ENCODE measurements at places on chromosomes 16 and 17.
A peak's percentile ranks its signal among the peaks of the same experiment; 100 is the strongest.

DNA sequence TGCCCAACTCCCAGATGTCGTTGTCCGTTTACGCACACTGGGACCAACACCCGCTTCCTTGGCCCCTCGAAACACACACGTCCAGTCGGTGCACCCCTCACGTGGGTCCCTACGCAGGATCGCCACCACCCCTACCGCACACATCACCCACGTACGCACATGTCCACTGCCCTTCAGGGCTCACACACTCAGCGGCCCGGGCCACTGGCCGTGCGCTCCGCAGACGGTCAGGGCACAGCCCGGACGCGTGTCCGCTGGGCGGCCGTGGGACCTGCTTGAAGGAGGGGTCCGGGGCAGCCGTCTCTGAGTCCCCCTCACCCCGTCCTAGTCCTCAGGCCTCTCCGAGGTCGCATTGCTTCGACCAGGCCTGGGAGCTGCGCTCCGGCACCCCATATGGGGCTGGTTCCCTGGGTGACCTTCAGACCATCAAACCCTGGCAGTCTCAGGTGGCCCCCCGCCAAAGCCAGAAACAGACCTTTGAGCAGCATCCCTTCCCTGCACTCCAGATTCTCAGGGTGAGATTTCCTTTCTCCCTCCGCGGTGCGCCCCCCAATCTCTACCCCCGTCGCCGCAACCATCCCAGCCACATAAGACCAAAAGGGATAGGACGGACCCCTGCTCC is 914 bp upstream of the GPRC5B start:
- DNase-seq = no peak

GRCh38 chr17:46732160-46732559 is 86.3 kb downstream of the WNT3 start:
- no peak for DNase-seq

DNA sequence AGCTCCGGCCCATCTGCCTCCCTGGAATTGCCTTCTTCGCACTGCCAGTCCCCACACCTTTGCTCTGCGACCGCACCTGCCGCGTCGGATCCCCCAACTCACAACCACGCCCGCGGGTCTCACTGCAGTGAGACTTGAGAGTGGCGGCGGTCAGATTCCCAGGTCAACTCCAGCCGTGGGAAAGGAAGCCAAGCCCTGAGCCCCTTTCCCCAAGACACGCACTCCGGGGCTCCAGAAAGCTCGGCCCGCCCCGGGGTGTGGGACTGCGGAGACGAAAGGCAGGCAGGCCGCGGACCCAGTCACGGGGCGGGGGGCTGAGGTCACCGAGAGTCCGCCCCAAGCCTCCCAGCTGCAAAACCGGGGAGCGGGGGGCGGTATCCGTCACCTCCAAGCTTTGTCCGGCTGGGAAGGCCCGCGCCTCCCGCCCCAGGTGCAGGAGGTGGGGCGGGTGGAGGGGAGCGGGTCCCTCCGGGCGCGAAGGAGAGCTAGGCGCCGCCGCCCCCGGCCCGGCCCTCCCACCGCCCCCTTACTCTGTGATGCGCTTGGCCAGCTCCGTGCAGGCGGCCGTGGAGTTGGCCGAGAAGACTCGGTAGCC is 615 bp downstream of the PRPSAP1 start:
- DNase-seq = no peak

- peak; percentile 62 for DNase-seq
These were observed 708 bp downstream of the BAIAP2 start for GRCh38 chr17:81035521-81036196.

DNA sequence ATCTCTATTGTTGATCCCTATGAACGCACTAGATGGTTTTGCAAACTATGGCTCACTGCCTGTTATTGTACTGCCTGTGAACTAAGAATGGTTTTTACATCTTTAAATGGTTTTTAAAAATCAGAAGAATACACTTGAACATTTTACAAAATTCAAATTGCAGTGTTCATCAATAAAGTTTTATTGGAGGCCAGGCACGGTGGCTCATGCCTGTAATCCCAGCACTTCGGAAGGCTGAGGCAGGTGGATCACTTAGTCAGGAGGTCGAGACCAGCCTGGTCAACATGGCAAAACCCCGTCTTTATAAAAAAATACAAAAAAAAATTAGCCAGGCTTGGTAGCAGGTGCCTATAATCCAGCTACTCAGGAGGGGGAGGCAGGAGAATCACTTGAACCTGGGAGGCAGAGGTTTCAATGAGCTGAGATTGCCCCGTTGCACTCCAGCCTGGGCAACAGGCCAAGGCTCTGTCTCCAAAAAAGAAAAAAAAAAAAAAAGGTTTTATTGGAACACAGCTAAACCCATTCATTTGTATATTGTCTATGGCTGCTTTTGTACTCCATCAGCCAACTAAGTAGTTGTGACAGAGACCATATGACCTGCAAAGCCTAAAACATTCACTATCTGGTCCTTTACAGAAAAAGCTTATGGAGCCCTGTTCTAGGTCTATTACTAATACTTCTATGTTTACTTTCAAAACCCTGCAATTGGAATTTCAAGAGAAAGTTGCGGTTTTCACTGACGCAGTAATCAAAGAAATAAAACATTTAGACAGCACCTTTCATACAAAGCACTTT is 18.9 kb downstream of the IKZF3 start:
- DNase-seq = no peak

DNA sequence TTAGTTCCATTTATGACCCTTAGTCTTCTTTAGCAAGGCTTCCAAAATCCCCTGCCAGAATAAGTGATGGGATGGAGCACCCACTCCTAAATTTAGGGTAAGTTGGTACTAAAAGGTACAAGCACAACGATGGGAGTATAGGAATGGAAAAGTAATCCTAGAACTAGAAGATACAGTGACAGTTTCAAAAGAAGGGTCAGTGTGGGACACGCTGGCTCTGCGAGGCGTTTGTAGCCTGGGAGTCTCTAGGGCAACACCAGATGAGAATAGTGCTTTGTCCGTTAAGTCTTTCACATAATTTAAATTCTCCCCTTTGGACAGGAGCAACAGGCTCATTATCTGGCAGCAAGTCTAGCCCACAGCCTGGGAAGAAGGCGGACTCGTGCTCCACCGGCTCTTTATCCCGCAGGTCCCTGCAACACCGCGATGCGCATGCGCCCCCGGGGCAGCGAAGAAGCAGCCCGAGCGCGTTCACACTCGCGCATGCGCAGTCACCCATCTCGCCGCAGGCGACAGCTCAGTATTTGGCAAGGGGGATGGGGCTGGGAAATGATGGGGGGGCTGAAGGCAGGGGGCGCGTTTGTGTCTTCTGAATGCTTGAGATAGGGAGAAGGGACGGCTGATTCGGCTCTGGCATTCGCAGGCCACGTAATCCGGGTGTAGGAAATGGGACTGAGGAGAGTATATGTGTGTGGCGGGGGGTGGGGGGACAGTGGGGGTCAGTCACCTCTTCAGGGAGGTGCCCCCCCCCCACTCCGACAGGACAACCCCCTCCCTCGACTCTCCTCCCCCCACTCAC is 564 bp downstream of the SPOP start:
- DNase-seq = peak; percentile 100

- no peak for DNase-seq
These were observed 25.8 kb upstream of the TNFSF12 start for GRCh38 chr17:7523033-7523432.

DNA sequence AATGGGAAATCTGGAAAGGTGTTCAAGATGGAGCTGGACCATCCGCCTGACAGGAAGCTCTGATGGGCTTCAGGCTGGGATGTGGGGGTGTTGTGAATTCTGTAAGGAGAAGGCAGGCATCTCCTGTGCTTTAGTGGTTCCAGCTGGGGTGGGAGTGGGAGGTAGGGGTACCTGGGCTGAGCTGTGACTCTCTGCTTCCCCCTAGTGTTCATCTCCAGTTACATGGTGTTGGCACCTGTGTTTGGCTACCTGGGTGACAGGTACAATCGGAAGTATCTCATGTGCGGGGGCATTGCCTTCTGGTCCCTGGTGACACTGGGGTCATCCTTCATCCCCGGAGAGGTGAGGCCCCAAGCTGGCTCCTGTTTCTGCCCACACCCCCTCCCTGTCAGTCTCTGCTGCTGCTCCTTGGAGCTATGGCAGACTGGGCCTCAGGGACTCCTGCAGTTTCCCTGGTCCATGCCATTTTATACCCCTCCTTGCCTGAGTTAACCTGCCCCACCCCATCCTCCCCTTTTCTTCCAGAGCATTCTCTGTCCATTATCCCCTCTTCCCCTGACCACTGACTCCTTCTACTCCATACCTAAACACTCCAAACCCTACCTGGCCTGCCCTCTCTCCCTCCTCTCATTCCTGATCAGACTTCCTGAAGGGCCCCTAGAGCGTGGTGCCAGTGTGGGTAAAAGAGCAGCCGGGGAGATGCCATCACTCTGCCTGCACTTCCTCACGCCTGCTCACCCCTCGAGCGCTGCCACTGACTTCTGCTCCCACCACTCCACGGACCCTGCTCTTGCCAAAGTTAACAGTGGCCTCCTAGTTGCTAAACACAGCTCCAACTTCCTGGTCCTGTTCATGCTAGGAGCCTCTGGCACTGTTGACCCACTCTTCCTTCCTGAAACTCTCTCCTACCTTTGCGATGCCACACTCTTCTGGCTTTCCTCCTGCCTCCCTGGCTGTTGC is 3.4 kb downstream of the SPNS1 start:
- no peak for DNase-seq

DNA sequence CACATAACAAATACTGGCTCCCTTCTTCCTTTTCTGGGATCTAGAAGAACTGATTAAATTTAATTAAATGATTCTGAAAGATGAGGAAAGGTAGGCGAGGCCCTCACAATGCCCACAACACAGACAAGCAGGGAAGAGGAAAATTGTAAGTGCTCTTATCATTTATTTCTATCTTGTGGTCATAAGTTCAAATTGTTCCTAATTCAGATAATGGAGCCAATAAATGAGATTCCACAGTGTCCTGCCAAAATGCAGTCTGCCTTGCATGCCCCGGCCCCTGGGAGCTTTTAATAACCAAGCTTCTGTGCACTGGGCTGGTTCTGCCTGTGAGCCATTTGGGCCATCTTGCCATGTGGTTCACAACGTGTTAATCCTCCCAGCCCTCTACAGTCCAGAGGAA is 97.0 kb downstream of the CMC2 start:
- DNase-seq = no peak

GRCh38 chr16:77551357-77551756 is 116.5 kb upstream of the ADAMTS18 start:
- DNase-seq = no peak

GRCh38 chr17:31746884-31747495 is 112.1 kb downstream of the COPRS start:
- DNase-seq = no peak

DNA sequence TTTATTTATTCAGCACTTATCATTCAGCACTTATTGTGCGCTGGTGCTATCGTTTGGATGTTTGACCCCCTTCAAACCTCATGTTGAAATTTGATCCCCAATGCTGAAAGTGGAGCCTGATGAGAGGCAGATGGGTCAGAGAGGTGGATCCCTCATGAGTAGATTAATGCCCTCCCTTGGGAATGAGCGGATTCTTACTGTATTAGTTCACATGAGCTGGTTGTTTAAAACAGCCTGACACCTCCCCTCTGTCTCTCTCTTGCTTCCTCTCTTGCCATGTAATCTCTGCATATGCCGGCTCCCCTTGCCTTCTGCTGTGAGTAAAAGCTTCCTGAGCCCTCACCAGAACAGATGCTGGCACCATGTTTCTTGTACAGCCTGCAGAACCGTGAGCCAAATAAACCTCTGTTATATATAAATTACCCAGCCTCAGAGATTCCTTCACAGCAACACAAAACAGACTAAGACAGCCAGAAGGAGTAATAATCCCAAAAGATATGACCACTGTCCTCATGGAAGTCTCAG is 111.1 kb downstream of the CACNG3 start:
- peak; percentile 56 for DNase-seq

- peak; percentile 61 for DNase-seq
These were observed 1.2 kb upstream of the GLIS2 start for GRCh38 chr16:4314532-4315185.

DNA sequence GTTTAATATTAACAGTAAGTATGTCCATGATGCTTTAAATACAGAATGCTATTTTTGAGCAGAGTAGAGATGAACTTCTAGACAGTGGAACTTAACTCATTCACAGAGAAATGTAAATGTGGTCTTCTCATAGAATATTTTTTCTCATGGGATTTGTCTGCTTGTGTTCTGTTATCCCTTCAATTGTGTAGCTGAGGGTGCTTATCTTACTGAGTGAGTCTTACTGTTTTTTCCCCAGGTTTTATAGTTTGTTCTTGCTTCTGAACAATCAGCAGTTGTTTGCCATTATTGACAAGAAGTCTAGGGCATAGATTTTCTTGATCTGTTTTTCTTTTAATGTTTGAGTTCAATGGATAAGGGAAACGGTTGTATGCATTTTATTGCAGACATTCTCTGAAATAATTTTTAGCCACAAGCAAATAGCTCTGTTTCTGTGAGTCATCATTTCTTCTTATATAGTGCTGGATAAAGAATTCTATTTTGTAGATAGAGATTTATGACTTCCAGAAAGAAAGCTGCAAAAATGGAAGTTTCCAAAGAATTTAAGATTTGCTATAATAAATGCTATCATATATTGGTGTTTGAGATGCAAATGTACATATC is 60.5 kb downstream of the NF1 start:
- DNase-seq = no peak

- DNase-seq = no peak
These were observed 10.8 kb downstream of the ZG16B start for GRCh38 chr16:2840914-2841313.

DNA sequence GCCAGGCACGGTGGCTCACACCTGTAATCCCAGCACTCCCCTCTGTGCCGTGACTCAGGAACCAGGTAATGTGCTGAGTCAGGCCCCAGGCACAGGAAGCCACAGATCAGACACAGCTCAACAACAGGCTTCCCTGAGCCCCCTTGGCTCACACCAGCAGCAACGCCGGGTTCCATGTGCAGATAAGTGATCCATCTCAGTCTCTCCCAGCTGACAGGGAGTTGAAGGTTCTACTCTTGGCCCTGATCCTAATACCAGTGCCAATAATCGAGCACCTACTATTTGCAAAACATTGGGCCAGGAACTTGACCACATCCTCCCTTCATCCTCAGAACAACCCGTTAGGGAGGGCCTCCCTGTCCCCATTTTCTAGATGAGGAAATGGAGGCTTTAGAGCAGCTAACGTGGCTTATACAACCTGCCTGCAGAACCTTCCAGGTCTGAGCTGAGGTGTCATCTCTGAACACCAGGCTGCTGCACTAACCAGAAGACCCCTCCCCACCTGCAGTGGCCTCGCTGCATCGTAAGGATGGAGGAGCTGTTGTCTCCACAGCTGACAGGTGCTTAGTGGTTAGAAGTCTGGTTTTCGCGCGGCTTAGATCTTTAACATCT is 64.8 kb upstream of the AMZ2 start:
- DNase-seq = no peak

- no peak for DNase-seq
These were observed 11.1 kb downstream of the PIMREG start for GRCh38 chr17:6455321-6455705.

DNA sequence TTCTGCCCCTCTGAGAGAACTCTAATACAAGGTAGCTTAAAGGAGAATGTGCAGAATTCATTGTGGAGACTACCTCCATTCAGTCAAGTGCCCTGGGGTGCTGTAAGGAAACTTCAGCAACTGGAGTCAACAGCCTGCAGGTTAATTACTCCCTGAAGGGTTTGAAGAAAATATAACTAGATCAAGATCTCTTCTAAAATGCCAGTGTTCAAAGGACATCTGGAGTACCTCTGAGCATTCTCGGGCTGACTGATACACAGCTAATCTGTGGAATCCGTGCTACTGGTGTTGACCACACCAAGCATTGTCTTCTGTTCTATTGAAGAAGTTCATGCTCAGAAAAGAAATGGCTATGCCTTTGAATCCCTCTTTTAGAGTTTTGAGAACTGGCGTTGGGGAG is 11.5 kb upstream of the ATXN1L start:
- DNase-seq = no peak

GRCh38 chr17:73769479-73769878 is 125.2 kb upstream of the SDK2 start:
- DNase-seq = no peak

Measured in D341Med (cell line).